Activated gamma-delta T cell treated with anti-CD3 and anti-CD28 coated beads, Interleukin-2, amount 50 U/mL, for 16 hours (primary cell): ENCODE measurements at places on chromosomes 4 and X.

DNA sequence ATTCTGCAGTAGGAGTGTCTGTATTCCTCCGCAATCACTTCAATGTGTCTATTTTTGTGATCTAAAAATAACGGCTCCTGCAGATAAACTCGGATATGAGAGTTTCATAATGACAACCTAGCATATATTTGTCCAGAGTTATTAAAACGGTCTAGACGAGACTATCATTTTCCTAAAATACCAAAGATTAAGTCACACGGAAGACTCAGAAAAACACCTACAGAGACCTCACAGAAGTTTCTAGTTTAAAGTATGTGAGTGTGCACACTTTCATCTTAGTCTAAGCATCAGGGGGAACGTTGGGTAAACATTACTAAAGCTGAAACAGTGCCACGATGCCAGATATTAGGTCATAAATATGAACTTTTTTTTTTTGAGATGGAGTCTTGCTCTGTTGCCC is 156.9 kb downstream of the AFAP1 start:
- DNase-seq, result no peak

- DNase-seq, result no peak
Observed at GRCh38 chrX:24590111-24590510, 57.0 kb downstream of the PCYT1B start.

DNA sequence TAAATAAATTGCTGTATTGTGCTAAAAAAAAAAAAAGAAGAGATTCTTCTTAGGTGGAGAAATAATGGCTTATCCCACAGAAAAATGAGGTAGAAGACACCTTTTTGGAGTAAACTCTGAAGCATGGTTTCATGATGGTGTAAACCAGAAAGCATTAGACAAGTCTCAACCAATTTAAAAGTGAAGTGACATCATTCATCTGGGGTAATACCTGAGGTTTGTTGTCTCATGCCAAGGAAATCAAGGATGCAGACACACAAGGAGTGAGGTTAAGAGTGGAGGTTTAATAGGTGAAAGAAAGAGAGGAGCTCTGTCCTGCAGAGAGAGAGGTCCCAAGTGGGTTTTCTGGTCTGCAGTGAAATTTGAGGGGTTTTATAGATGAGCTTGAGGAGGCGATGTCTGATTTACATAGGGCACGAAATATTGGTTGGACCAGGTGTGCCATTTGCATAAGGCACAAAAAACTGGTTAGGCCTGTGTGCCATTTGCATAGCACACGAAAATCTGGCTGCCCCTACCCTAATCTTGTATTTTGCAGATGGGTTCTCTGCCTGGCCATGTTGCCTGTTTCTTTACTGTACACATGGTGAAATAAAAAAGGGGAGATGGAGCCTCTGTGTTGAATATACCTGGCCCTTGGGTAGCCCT is 25.0 kb upstream of the CWH43 start:
- DNase-seq, result no peak

DNA sequence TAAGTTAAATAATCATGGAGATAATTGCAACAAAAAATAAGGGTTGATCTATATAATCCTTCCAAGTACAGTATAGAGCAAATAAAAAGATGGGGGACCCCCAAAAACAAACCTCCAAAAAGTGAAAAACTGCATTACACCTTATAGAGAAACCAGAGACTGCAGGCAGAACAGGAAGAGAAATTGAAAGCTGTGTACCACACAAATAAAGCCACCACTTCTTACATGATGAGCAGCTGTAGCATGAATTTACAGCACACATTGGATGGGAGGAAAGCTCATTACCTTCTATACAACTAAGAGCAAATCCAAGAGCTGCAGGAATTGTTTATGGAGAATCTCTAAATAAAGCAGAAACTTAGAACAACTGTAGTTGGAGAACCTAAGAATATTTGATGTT is 152.4 kb upstream of the PDE5A start:
- no peak for DNase-seq

DNA sequence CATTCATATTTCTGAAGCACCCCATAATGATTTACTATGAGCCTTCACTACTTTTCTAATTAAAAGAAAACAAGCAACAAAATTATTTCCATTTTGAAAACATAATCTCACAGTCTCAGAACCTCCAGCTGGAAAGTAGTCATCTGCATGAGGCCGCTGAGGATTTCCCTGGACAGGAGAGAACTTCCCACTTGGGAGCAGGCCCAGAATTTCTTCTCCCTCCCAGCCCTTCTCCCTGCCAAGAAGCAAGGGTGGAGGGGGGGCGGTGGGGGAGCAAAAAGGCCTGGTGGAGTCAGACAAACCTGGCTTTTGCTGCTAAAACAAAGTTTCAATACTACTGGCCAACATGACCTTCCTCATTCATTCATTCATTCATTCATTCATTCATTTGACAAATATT is 167.3 kb downstream of the PJA1 start:
- DNase-seq, result no peak

GRCh38 chrX:10749113-10749512 is 128.7 kb upstream of the MID1 start:
- DNase-seq, result no peak

GRCh38 chr4:111011458-111011857 is 388.6 kb upstream of the PITX2 start:
- DNase-seq, result no peak

DNA sequence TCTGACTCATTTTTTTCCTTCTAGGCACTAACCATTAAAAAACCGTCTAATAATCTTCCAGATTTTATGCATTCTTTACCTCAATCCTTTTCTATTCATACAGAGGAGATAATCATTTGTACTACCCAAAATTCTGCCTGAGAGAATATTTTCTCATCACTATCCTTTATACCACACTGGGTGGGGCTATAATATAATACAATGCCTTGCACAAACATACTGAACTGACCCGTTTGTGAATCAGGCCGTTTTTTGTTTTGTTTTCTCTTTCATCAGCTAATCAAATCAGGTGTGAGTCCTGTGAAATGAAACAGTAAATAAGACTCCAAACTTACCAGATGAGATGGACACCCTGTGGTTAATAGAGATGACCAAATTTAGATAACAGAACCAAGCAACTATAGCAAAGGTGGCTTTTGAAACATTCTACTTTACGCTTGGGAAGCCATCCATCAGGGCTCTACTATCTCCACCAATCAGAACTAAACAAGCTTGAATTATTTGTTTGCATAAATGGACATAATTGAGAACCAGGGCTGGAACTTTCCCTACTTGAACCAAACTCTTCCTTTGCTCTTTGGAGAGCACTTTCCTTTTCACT is 573.0 kb downstream of the GABRG1 start:
- DNase-seq, result no peak

GRCh38 chr4:183610613-183611012 is 48.4 kb downstream of the RWDD4 start:
- DNase-seq, result no peak

DNA sequence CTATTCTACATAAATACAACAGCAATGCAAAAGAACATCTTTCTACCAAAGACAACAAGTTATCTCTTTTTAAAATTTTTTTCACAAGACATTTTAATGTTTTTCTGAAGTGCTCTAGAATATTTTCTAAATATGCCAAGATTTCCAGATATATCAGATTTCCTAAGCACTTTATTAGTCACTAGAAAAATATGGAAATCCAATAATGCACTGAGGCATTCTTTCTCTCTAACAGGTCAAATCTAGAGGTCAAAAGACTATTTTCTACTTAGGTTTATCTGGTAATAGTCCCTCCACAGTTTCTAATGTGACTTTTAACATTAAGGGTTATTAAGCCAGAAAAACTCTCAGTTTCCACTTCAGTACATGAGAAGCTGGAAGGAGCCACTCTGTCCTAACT is 1041.2 kb upstream of the INTU start:
- DNase-seq, result no peak

DNA sequence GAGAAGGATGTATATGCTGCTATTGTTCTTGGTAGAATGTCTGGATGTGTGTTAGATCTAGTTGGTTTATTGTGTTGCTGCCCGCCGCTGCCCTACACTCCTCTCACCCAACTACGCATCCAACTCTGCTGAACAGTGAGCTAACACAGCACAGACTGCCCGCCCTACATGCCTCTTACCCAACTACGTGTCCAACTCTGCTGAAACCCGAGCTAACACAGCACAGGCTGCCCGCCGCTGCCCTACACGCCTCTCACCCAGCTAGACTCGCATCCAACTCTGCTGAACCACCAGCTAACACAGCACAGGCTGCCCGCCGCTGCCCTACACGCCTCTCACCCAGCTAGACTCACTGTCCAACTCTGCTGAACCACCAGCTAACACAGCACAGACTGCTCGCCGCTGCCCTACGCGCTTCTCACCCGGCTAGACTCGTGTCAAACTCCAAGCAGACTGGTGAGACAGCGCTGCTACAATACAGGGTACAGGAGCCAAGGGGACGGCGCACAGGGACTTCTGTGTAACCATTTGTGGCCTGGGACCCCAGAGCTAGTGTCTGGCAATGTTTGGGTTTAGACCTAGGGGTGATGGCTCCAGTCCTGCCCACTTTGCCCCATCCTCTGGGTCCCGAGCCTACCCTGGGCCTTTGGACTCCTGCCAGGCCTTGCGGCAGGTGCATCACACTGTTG is 11.6 kb upstream of the CTBP1 start:
- DNase-seq, result no peak

DNA sequence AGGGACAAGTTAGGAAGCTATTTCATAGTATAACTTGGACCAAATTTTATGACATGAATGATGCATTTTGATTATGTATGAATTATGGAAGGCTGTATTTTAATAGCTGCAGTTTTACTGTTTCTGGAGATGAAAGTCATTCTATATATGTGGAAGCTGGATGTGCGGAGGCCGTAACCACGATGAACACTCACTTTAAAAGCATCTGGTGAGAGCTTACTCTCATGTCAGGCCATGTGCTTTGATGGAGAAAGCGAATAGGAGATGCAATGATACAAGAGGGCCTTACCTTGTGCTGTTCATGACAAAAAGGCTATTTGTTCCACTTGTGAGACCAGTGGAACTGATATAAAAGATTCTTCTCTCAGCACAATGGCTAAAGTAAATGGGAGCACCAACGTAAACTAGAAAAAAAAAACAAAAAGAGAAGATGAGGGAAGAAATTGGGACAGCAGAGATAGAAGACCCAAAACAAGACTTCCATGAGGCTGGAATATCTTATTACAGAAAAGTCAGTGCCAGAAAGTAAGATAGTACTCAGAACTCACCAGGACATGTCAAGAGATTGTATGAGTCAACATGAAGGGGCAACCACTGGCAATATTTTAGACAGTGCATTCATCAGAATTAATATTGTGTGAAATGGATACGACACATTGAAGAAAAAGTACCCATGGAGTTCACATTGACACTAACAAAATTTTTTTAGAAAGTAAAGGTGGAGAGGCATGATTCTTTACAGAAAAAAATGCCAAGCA is 63.3 kb upstream of the GAB1 start:
- no peak for DNase-seq

- no peak for DNase-seq
Observed at GRCh38 chr4:151727365-151727764, 33.4 kb downstream of the GATB start.

DNA sequence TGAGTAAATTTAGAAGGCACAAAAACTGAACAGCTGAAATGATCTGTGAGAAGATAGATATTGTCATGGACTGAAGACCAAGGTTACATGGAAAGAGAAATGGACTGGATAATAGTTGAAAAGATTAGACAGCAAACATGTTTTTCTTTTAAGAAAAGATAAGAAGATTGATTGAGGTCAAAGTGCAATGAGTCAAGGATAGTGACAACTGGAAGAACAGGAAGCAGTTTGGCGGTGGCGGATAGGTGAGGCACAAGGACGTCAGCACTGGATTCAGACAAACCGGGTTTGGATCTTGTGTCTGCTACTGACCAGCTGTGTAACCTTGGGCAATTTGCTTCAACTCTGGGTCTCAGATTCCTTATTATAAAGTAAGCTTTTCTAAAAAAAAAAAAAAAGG is 2.0 kb upstream of the HPGD start:
- DNase-seq, result no peak

DNA sequence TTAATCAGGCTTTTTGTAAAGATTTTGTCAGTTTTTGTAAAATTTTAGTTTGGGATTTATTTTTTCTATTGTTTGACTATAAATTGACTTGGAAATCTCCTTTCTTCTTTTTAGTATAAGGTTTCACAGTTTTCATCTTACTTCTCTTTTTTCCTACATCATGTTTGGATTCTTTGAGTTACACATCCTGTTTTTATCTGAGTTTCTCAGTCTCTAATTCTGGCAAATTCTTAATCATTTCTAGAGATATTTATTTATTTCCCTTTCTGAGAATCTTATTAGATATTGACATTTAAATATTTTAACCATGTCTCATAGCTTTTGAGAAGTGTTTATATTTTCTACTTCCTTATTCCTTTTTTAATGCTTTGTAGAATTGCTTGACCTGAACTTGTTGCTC is 20.7 kb downstream of the USP53 start:
- DNase-seq, result no peak

GRCh38 chr4:126582737-126583136 is 1050.0 kb upstream of the INTU start:
- DNase-seq, result no peak

- no peak for DNase-seq
Observed at GRCh38 chr4:184782731-184783373, 42.9 kb downstream of the ACSL1 start.

DNA sequence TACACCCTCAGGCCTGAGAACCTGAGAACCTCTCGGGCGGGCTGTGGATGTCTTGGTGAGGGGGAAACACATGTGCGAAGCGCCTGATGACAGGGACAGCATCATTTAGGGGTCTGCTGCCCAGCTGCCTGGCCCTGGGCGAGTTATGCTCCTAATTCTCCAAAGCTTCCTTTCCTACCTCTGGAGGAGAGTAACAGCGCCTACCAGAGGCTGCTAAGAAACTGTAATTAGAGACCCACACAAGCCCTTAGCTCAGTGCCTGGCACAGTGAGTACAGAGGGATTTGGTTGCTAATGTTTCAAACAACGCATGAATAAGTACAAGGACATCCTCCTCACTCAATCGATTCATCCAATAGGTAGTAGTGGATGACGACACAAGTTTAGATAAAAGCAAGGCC is 40.4 kb downstream of the BCOR start:
- DNase-seq, result no peak

GRCh38 chr4:103673983-103674382 is 45.8 kb downstream of the TACR3 start:
- DNase-seq, result no peak

DNA sequence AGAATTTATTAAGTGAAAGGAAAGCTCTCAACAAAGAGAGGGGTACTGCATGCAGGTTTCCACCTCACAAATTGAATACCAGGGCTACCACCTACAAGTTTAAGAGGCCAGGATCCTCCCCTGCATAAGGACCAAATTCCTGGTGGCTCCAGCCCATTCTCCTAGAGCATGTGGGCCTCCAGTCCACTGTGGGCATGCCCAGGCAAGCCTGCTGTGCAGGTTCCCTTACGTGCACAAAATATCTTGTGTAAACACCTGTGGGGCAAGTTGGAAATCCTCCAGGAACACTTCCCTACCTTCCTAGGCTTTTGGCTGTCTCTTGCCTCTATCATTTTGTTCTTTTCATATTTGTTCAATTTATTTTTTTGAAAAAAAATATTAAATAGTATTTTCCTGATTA is 724.3 kb downstream of the ARAP2 start:
- no peak for DNase-seq

- no peak for DNase-seq
Observed at GRCh38 chrX:19849464-19850080, 37.8 kb downstream of the SH3KBP1 start.

- DNase-seq, result peak; percentile 47
Observed at GRCh38 chrX:149631234-149632165, at the start of gene TMEM185A. Gene TMEM185A (minus strand): TSS chrX:149631792. CDS start chrX:149631580, 212 bp downstream.

- DNase-seq, result peak; percentile 14
Observed at GRCh38 chr4:83334425-83335241, at the start of gene HPSE. Gene HPSE (minus strand): TSS chr4:83334848. CDS start chr4:83334782, 66 bp downstream.

GRCh38 chr4:7463566-7464258 is 29.0 kb upstream of the PSAPL1 start:
- no peak for DNase-seq
